ENCODE measurements at places on chromosomes 6 and 20.

GRCh38 chr6:77466451-77467437 lies 3.5 kb upstream of the HTR1B start:
- no peak for DNase-seq

DNA sequence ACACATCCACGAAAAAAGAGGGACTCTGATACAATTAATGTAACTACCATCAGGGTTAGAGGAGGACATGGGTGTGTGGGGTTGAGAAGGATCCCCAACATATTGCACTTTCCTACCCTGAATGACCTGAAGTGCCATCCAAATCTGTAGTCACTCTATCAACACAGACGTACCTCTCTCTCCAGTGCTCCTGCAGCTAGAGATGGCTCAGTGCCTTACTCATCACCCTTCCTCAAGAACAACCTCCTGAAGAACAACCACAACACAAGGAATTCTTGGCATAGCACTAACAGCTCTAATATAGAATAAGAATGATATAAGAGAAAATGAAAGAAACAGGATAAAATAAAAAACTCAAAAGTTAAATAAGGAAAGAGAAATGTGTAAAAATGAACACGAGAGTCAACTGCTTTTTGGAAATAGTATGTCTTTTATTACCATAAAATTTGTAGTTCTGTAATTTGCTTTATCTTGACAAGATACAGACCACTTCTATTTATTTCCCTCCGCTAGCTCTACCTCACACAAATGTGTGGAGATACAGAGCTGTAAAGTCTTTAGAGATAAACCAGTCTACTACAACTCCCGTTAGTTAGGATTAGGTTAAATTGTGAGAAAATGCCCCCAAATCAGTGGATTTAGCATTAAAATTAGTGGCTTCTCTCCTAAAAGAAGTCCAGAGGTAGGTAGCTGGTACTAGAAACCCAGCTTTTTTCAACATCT lies 63.9 kb downstream of the REV3L start:
- no peak for DNase-seq

DNA sequence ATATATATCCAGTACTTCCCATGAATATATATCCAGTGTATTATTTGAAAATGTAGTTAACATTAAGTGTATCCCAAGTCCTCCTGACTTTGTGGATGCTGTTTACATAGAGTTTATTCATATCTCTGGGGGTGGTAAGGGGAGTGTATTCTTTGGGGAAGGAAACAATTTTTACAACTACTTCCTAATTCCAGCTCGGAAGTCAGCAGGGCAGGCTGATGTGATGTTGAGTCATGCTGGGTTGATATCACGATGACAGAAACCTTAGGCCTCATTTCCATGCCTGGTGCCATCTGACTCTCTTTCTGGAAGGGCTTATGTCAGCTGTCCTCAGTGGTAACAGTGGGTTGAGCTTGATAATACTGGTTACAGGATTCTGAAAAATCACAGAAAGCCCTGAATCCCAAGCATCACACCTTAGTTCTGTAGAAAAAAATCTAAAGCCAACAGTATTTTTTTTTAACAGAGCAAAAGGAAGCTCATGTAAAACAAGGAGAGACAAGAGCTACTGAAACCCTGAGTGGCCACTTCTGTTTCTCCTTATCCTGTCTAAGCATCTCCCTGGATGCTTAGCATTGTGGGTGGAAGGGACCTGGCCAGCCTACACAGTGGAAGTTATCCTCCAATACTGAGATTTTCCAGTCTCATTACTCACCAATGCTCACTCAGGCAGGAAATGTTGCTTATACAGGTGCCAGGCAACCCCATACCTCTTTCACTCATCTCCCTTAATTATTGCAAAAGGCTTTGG lies 75.2 kb upstream of the IYD start:
- no peak for DNase-seq

GRCh38 chr6:143596866-143597265 lies 80.9 kb upstream of the PHACTR2 start:
- no peak for DNase-seq

- DNase-seq, result no peak
Measured at GRCh38 chr6:149942461-149942829, 631 bp downstream of the ULBP2 start.

DNA sequence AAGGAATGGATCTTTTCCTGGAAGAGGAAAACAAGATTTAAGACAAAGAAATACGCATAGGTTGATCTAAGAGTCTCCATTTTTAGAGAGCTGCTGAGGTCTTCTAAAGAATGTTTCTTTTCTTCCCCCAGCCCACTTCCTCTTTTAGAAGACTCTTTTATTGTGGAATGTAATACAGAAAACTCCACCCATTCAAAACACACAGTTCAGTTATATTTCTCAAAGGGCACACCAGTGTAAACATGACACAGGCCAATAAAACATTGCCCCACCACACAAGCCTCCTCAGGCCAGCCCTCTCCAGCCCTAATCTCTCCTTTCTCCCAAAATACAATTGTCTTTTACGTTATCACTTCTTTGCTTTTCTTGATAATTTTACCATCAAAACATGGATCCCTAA lies 42.8 kb downstream of the SLC35B3 start:
- no peak for DNase-seq

DNA sequence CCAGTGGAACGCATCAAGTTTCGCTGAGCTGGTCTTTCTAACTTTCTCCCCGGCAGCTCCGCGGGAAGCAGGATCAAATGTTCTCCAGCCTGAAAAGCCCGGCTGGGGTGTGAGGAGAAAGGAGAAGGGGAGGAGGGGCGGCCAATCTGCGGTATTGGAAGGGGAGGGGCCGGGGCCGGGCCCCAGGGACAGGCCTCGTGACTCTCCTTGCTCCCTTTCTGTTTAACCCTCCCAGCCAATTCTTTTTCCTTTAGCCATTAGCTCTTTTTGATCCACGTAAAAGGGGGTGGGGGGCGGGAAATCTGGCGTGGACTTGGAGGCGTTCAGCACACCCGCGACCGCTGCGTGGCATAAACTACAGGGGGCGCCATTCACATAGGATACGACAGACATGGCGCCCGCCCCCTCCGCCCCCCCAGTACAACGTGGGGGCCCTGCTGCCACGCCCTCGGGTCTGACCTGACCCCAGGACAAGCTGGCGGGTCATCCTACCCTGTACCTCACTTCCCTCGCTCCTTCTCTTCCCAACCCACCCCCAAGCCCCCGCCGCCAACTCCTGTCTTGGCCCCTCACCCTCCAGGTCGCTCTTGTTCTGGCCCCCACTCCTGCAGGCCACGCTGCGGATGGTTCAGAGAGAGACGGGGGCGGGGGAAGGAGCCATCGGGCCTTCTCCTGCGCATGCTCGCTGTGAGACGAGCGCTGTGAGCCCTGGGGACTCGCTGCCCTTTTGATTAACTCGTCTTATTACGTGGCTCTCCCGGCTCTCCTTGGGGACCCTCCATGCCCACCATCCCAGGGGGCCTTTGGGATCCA lies 7.8 kb upstream of the MDGA1 start:
- DNase-seq, result peak; percentile 42

DNA sequence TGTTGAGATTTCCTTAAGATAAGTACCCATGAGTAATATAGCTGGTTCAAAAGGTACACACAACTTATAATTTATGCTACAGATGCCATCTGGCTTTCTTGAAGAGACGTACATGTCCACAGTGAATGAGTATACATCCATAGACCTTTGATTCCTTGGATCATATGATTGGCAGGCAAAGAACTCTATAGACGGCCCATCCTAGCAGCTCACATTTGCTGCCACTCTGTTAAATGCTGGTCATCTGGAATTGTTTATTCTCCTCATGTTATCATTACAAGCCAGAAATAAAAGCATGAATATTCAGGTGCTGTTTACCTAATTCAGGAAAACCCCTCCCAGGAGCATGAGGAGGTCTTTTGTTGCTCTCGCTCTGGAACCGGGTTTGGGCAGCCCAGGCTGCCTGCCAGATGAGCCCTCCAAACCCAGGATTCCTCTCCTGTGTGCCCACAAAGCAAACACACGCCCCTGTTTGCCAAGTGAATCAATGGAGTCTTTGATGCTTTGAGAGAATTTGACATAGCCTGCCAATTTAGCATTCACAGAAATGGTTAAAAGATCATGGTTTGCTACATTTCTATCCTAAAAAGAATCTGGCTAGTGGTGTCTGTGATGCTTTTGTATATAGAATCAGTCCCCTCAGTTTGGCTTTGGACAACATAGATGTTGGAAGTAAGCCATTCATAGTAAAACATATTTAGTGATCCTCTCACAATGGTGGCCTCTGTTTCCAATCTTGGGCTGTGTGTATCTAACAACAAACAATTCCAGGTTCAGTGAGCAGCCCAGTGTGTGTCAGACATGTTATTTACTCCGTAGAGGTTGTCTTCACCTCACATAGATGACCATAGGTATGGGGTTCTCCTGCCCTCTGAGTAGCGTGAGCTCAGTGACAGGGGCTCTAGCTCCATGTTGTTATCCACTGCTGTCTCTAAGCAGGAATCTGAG lies 17.5 kb upstream of the PLCG1 start:
- DNase-seq, result no peak

GRCh38 chr6:165782134-165782533 lies 119.1 kb upstream of the PDE10A start:
- DNase-seq, result no peak

DNA sequence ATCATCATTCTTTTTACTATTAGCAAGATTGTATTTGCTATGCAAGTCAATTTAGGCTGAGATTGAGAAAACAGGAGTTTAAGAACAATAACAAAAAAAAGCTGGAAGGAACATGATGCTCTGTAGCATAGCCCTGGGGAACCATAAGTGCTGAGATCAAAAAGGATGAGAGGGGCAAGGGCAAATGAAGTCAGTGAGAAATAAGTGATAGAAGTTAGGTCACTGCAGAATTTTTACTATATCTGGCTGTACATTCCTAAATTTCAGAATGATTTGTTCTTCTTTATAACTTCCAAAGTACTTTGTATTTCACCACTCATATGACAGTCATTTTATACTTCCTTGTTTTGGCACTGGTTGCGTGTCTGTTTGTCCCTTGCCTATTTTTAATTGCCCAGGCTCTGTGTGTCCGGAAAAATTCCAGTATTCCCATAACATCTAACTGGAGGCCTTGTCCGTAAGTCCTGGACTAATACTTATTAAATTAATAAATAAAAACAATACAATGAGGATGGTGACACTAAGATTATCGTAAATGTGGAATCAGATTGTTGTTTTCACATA lies 444.7 kb downstream of the TENT5A start:
- no peak for DNase-seq

DNA sequence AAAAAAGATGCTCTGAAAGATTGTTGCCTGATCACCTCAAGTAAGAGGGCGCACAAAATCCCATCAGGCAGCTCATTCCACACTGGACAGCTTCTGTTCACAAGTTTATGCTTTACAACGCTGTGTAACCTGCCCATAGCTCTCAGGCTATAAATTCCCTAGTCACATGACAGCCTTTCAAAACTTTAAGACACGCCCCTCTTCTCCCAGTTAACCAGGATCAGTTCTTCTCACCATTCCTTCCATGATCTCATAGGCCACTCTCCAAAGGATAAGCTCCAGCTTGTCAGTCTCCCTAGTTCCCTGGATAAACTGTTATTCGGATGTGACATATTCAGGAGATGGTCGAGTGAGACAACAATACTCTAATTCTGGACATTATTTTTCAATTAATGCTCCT lies 15.0 kb downstream of the ADNP start:
- no peak for DNase-seq

- no peak for DNase-seq
Measured at GRCh38 chr6:19444481-19444880, 392.7 kb upstream of the ID4 start.

- DNase-seq, result no peak
Measured at GRCh38 chr6:32854376-32855178, 585 bp downstream of the PSMB9 start.

GRCh38 chr6:105300090-105300489 lies 102.8 kb downstream of the PREP start:
- no peak for DNase-seq

DNA sequence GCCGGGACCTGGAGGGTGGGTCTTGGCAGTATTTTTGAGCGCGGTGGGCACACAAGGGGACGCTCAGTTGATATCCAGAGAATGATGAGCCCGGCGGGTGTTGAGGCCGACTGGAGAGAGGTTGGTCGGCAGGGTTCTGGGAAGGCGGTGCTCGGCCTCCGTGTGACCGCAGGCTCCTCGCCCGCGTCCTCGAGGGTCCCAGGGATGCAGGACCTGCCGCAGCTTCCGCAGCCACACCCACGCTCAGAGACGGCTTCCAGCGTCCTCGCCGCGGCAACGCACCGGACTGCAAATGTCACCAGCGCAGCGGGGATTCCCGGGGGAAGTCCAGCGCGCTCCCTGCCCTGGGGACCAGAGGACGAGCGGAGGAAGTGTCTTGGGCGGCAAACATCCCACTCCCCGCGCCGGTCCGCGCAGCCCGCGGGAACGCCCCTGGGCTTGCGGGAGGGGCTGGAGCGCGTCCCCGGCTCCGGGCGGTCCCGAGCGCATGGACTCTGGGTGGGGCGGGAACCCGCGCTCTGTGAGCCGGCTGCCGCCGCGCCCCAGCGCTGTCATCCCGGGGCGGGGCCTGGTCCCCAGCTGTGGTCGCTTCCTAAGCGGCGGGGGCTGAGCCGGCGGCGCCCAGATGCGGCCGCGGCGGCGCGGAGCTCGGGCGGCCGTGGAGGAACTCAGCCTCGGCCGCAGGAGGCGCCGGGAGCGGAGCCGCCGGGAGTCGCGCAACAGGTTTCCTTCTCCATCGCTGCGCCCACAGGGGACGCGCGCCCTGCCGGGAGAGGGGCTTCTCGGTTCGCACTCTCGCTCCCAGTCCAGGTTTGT lies at the start of gene STX11:
TSS of gene STX11 (plus strand) at position 624 of the 816 bp plus-strand sequence. CDS start 36,111 bp downstream, outside the sequence.
- DNase-seq, result peak; percentile 54

DNA sequence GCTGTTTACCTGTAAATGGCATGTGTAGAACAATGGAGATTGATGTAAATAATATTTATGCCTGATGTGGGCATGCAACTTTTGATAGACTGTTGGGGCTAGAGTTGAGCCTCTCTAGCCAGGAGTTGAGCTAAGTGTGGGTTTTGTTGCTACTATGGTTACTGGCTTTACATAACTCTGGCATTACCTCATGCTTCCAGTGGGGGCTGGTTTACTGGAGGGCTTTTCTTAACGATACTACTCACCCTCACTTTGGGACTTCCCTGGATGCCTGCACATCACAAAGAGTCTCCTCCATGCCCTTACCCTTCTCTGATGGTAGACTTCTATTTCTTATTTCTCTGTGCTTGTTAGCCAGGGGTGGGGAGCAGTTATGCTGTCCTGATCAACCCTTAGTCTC lies 524.6 kb upstream of the CDH4 start:
- no peak for DNase-seq

- no peak for DNase-seq
Measured at GRCh38 chr20:2520617-2521016, 11.9 kb upstream of the ZNF343 start.

DNA sequence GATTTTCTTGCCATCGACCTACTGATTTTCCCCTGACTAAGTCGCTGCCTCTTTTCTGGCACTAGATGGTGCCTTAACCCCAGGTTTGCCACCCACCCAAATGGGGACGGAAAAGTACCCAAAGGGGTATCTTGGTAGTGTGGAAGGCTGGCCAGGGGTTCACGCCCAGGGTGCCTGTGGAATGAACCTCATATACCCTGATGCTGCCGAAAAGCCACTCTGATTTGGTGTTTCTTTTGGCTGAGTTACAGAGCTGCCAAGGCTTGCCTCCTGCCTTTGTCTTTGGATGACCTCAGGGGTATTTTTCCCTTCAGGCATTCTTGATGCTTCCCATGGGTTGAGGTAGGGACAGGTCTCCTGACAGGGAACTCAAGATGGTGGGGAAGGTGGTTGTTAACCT lies 78.1 kb downstream of the MAP3K7 start:
- no peak for DNase-seq

- no peak for DNase-seq
Measured at GRCh38 chr6:475314-475713, 83.8 kb downstream of the IRF4 start.

GRCh38 chr20:30484009-30484748 lies 773.3 kb upstream of the DEFB115 start:
- no peak for DNase-seq

- no peak for DNase-seq
Measured at GRCh38 chr20:15200147-15200565, 862.7 kb upstream of the FLRT3 start.
